ENCODE measurements at places on chromosomes 3 and 15.

DNA sequence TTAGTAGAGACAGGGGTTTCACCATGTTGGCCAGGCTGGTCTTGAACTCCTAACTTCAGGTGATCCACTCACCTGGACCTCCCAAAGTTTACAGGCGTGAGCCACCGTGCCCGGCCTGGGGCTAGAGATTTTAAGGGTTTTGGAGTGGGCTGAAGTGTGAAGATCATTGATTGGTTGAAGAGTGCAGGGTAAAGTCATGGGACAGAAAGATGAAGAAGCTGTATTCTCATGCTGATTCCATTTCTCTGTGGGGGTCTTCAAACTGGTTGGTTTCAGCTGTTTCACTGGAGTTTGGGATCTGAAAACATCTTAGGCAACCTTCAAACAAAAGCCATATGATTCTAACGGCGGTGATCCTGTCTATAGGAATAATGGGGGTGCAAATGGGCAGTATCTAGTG, 52.1 kb downstream of the GATM start:
- DNase-seq, result no peak

DNA sequence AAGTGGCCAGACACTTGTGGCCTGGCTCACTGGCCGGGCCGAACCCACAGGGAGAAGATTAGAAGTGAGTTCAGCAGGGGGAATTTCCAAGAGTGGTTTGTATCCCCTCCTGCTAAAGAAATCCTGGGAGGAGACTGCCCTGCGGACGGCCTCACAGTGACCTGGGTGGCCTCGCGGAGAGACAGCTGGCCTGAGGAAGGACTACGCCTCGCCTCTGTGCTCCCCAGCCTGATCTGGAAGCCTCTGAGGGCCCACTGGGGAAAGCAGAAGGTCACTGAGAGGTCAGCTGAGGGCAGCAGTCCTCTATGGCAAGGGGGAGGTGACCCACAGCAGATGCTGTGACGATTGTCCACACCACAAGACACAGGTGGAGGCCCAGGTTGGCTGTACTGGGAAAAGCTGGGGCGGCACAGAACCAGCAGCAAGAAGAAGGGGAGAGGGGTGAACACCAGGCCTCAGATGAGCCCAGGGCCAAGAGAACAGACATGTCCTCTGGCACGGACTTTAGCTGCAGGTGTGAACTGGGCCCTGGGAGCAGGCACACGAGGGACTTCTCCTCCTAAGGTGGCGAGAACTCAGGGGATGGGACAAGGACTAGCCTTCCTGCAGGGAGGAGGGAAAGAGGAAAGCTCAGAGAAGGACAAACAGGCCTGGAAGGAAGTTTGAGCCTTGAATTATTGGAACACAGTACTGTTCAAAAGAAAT, 37.2 kb upstream of the DLG1 start:
- no peak for DNase-seq

DNA sequence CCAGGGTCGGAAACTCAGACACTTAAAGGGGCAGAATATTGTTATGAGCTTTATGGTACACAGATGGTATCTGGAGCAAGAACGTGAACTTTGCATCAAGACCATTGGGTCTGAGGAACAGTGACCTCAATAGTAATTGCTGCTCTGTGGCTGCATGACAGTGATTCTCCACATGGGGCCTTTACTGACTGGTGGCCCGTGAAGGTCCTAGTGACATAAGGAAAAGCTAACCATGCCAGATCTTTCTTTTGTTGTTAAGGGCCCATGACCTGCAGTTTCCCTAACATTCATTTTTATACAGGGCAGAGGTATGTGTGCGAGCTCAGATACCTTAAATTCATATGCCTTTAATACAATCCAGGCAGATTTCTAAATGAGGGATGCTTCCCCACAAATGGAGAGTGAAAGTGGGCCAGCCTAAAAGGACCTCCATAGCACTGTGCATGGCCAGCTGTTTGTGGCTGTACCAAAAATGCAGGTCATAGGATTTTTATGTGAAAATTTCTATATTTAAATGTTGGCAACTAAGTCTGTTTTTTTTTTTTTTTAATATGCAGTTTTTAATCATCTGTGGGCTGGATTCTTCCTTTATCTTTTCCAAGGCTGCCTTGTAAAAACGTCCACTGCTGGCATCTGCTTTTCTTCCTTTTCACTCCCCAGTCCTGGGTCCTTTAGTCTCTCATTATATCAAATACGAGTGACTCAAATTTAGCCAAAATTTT, 188.0 kb upstream of the IL12A start:
- DNase-seq, result no peak

- no peak for DNase-seq
Measured at GRCh38 chr15:66593219-66593780, 27.5 kb upstream of the LCTL start.

GRCh38 chr3:171373711-171374110, 86.5 kb downstream of the TNIK start:
- DNase-seq, result no peak

DNA sequence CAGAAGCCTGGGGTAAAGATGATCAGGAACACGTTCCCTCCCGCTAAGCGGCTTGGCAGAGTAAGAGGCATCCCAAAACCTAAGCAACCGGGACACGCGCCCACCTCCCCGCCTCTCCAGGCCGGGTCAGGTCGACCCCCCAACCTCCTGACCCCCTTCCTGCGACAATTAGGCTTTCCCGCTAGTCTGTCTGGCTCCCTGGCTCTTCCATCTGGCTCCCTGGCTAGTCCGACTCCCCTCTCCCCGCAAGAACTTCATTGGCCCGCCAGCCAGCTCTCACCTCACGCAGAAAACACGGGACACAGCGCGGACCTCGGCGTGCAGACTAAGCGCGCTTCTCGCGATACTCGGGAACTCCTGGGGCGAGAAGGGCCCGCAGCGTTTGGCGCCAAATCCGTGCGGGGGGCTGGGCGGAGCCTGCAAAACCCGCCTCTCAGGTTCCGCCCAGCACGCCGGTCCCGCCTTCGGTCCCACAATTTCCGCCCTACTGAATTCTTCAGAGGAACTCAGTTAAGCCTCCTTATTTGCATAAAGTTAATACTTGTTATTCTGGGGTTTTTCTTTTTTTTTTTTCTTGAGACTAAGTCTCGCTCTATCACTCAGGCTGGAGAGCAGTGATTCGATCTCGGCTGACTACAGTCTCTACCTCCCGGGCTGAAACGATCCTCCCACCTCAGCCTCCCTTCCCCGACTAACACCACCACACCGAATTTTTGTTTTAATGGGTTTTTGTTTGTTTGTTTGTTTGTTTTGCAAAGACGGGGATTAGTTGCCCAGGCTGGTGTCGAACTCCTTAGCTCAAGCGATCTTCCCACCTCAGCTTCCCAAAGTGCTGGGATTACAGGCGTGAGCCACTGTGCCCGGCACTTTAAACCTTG, at the start of gene TIPIN:
Gene TIPIN, minus strand, starts transcription at position 327 of the 878 bp plus-strand sequence. CDS start 3,738 bp downstream, outside the sequence.
- DNase-seq, result peak; percentile 96

- DNase-seq, result no peak
Measured at GRCh38 chr3:160665231-160665630, 11.7 kb upstream of the ARL14 start.

DNA sequence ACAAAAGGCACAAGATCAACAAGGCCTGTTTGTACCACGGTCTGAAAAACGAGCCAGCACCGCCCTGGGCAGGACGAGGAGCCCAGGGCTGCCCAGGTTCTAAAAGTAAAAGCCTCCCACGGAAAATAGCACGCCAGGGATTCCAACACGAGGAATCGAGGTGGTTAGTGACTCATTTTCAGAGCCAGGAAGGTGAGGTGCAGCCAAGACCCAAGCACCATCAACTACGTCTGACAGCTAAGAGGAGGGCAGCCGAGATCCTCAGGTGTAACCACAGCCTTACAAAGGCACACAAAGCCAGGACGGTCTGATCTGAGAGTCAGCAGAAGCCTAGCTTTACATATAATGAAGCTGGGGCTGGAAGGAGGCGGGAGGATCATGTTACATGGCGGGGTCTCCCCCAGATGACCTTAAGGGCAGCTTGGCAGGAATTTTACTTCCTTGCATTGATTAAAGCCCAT, 52.5 kb downstream of the ATP10A start:
- no peak for DNase-seq

GRCh38 chr15:70356919-70357318, 259.2 kb upstream of the TLE3 start:
- DNase-seq, result no peak

DNA sequence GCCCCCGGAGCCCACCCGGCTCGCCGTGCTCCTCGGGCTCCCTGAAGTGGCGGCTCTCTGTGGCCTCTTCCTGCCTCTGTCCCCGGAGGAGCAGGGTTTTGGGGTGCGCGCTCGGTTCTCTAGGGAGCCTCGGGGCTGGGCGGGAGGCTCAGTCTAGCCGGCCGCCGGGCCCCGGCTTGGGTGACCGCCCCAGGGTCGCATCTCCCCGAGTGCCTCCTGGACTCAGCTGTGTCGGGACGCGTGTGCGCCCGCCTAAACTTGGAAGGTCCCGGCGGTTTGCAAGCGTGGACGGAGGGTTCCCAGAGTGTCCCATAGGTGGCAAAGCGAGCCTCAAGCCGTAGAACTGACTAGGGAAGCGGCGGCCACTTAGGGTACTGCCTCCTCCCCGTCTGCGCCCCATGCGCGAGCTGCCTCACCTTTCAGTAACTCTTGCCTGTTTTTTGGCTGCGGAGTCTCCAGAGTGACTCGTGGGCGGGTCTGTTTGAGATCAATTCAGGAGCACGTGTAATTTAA, 601 bp downstream of the ACTL6A start:
- DNase-seq, result peak; percentile 85

- no peak for DNase-seq
Measured at GRCh38 chr15:74519311-74519710, 21.7 kb upstream of the ARID3B start.

- no peak for DNase-seq
Measured at GRCh38 chr3:51992017-51992682, 3.5 kb downstream of the RPL29 start.

GRCh38 chr15:57566834-57567233, 24.9 kb upstream of the MYZAP start:
- no peak for DNase-seq

DNA sequence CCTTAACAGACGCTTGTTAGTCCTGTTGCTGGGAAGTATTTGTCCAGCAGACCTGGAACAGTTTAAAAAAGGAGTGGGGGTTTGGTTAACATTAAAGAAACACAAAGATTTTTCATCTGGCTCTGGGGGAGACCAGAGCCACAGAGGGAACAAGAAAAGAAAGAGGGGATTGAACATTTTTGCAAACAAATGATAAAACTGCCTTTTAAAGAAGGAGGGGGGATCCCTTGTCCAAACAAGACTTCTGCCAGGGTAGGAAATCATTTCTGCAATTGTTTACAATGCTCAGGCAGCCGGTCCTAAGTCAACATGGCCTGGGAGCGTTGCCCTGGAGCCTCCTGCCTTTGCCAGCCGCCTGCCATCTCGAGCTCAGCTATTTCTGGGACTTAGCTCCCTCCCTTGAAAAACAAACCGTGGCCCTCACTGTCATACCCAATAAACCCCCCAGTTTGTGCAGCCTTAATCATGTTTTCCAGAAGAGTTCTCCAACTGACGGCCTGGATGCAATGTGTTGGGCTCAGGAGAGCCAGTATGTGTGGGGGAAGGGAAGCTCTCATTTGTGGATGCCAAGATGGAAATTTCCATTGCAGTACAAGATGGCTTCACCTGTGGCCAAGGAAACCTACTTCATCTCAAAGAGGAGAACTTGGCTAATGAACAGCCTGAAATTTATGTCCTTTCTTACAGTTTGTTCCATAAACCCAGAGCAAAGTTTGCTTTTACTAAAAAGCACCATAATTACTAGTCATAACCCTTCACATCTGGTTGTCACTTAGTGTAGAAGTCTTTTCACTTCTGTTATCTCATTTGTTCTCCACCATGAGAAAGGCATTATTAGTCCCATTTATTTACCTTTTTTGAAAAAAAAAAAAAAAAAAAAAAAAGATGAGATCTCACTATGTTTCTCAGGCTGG, 75.9 kb upstream of the RNU6-1 start:
- no peak for DNase-seq
